ENCODE measurements at places on chromosomes 3 and 15.

GRCh38 chr3:123096731-123097130 is 29.9 kb downstream of the PDIA5 start:
- no peak for DNase-seq

DNA sequence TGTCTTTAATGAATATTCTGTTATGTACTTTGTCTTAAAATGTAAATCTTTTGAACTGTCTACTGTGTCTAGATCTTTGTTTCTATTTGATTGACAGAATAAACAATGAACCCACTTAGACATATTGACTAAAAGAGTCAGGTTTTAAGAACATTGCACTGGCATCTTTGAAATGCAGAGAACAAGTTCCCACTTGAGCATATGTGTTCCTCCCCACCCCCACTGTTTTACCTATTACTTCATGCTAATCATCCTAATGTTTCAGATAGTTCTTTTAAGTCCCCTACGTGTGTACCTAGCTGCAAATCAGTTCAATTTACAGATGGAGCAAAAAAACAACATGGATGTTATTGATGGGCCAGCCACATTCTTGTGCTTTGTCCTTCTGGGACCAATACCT is 11.7 kb upstream of the TCF12 start:
- no peak for DNase-seq

GRCh38 chr15:73127302-73127936 is 75.2 kb downstream of the NEO1 start:
- DNase-seq: peak; percentile 21

GRCh38 chr15:100765467-100766241 is 114.0 kb upstream of the ALDH1A3 start:
- DNase-seq: no peak

DNA sequence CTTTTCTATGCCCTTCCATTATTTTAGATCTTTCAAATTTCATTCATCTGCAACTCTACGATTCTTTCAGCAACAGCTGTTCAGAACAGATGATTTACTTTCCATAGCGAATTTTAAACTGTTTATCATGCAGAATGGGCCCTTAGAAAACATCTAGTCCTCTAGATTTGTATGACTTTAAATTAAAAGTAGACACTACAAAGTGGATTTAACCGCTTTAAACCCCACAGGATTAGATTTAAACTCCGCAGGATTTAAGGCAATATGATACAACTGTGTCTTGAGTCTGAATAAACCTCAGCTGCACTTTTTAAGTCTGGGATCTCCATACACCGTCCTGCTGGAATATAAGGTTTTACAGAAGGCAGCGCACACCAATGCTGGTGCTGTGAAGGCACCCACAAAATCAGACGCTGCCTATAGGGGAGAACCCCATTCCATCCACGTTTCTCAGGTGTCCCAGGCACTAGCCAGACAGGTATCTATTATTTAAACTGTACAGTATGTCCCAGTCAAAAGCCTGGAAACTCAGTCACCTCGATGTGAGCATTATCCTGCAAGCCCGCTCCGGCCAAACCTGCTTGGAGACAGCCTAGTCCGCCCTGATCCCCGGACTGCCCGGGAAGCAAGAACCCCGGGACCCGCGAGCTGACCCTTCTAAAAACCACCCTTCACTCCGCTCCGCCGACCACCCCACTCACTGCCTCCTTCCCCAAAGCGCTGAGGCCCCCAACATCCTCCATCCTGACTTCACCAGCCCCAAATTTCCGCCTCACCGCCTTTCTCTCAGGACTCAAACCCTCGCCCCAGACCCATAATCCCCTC is 768 bp downstream of the ANO10 start:
- DNase-seq: no peak

DNA sequence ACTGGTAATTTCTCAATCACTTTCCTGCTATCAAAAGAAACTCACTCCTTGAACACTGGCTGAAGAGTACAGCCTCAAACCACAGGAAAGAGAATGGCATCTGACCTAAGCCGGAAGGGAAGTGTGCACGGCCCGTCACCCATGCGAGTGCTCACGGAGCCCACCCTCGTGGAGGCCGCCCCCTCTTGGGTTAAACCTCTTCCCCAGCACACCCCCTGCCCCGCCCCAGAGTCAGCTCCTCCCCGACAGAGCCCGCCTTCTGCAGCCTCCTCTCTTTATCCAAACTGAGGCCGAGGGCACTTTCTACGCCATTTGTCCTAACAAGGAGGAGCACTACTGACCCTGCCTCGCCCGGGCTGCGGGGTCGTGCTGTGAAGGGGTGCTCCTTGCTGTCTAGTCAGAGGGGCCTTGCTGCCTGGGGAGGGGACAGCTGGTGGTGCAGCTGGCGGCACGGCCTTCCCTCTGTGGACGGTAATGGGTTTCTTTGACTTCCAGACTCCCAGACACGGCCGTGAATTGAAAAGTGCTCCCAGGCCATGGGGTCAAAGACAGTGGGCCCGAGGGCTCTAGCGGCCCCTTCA is 137.7 kb downstream of the NSMCE3 start:
- no peak for DNase-seq

DNA sequence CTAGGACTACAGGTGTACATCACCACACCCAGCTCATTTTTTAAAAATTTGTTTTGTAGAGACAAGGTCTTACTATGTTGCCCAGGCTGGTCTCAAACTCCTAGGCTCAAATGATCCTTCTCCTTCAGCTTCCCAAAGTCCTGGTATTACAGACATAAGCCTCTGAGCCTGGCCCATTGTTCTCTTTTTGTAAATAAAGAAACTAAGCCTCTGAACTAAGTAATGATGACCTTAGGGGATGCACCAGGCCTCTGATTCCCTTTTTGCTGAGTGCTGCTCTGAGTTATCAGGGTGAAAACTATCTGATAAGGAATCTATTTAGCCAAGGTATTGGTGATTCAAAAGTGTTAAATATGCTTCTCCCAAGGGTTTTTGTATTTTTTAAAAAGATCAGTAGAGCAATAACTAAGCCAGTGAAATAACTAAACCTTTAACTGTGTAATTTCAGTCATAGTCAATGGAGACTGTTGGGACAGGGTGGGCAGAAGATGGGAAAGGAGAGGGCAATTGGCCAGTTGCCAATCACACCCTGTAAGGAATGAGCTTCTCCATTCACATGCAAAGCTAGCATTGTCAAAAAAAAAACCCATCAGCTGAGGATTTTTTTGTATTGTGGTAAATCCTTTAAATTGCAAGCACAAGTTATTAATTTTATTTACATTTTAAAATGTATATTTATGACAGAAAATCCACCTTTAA is 194.8 kb upstream of the PFN2 start:
- DNase-seq: no peak

- DNase-seq: no peak
These were observed 963 bp downstream of the GRAMD1C start for GRCh38 chr3:113839551-113839950.

DNA sequence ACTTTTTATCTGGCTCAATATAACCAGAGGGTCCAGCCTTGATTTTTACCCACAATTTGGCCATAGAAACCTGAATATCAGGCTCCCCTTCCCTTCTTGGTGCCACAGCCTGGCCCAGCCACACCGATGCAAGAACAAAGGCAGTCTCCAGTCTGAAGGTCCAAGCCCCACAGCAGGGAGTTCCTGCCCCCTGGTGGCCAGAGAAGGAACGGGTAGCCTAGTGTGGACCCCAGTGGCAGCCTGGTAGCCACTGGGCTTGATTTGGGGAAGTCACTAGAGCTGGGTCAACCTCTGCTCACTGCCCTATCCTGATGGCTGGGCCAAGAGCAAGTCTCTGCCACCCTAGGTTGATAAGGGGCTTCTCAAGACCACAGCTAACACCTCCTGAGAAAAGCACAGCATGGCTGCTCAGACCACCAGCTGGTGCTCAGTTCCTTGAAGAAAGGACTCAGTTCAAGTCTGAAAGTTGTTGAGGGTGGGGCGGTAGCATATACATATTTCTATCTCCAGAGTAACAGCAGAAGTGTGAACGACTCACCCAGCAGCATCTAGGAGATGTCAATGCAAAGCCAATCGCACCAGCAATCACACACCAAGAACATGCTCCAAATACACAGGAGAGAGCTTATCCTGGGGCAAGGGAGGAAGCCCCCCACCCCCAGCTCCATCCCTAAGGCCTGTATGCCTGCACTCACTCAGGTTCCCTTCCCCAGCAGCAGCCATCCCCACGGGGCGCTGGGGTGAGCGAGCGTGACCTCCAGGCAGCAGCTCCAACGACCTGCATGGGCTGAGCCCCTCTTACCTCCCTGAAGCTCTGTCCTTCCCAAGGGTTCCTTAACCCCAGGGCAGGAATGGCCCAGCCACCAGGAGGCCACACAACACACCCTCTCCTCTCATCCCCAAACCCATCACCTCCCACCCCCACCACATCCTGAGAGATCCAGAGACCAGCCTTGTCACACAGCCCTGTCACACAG is 7.6 kb downstream of the PFKFB4 start:
- peak; percentile 87 for DNase-seq
